ENCODE measurements at places on chromosomes 16 and 17.

GRCh38 chr16:87855852-87856715 is 13.2 kb downstream of the SLC7A5 start:
- DNase-seq = peak; percentile 81

DNA sequence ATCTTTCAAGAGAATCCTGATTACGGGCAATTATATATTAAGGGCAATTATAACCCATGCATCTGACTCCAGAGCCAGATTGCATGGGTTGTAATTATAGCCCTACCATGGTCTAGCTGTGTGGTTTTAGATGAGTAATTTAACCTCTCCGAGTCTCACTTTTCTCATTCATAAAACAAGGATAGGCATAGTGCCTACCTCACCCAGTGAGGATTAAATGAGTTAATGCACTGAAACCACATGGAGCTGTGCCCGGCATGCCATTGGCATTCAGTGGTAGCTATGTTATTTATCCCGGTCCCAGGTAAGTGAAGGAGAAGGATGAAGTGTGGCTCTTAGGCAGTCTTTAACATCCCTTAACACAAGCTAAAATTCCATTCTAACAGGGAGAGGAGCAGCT is 6.3 kb downstream of the SNX20 start:
- DNase-seq = no peak

GRCh38 chr17:50303596-50303995 is 29.3 kb downstream of the TMEM92 start:
- no peak for DNase-seq

DNA sequence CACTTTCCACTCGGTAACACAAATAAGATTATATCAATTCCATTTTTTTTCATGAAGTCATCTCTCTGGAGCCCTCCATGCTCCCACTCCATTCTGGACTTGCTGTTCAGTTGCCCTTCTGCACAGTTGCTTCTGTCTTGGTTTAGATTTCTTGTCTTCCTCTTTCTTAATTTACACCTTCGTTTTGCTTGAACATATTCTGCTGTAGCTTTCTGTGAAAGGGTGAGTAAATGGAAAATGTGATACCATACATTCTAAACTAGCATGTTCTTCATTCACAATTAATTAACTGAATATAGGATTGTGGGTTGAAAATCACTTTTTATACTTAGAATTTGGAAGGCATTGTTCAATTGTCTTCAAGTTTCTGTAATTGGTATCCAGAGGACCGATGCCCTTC is 69.6 kb downstream of the VMP1 start:
- no peak for DNase-seq

DNA sequence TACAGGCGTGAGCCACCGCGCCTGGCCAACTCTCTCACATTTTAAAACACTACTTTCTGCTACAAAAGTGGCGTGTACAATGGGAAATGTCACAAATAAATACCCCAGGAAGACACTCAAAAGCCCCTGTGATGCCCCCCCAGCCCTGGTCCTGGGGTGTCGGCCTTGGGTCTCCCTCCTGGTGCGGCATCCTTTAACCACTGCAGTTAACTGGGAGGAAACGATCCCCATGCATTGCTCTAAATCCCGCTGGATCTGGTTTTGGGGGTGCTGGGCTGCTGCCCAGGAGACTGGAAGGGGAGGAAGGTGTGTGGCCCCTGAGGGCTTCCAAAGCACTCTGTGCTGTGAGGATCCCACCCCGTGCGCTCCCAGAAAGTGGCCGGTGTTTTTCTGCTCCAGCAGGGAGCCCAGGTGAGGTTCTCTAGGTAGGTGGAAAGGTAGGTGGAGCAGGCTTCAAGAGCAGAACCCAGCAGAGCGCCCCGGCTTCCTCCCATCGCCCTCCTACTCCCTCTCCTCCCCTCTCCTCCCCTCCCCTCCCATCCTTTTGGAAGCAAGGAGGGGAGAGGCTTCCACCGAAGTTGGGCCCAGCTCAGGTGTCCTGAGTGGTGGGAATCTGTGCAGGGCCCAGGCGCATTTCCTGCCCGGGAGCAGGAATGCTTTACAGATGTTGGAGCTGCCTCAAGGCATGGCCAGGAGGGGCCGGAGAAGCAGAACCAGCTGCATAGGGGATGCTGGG is 363.3 kb downstream of the SEC14L1 start:
- DNase-seq = no peak

DNA sequence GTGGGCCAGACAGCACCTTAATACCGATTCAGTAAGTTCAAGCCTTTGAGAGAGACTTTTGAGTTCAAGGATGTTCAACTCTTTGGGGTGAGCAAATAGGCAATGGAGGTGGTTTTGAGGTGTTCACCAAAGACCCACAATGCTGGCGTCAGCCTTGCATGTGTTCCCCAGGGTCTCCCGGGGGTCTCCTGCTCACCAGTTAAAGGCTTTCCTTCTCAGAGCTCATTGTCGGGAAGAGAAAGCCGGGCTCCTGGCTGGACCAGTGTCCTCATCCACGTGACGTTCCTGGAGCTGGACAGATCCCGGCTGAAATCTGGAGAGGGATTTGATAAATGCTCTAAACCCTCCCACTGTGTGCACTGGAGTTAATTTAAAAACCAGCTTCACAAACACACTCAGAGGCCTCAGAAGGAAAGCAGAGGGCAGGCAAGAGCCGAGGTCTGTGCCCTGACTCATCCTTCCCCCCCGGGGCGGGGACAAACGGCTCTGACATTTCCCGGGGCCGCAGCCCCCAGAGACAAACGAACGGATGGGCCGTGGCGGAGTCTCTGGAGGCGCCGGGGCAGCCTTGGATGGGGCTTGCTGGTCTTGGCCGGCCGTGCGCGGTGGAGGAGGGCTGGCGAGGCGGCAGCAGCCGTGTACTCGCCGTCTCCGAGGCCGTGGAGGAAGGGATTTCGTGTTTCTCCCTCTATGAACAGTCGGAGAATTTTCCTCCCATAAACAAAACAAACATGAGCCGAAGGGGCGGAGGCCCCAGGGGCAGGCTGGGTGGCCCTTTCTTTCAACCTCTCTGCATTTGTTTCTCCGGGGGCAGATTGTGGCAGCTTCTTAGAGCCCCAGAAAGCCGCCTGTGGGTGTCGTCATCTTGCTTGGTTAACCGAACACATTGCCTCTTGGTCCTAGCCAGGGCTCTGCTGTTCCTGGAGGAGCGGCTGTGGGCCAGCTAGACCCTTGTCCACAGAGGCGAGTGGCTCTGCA is 94.2 kb downstream of the NTN1 start:
- peak; percentile 50 for DNase-seq

- peak; percentile 63 for DNase-seq
Measured at GRCh38 chr17:48472411-48473281, 42.6 kb upstream of the SKAP1 start.

GRCh38 chr17:42704490-42704836 is 22.1 kb downstream of the CNTNAP1 start:
- no peak for DNase-seq

GRCh38 chr17:1737531-1738291 is 5.0 kb upstream of the SERPINF2 start:
- no peak for DNase-seq

- DNase-seq = no peak
Measured at GRCh38 chr16:59690216-59690615, 956.1 kb upstream of the GOT2 start.

DNA sequence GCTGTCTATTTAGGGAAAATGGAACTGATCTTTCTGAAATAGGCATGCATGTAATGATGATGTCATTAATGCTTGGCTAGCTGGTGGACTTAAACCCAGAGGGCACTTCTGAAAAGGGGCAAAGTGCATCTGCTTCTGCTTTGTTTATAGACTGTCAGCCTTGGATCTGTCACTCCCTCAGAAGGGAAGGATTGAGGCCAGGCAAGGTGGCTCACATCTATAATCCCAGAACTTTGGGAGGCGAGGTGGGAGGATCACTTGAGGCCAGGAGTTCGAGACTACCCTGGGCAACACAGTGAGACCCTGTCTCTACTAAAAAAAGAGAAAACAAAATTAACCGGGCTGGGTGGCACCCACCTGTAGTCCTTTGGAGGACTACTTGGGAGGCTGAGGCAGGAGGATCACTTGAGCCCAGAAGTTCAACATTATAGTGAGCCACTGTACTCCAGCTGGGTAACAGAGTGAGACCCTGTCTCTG is 185.5 kb downstream of the WWOX start:
- no peak for DNase-seq

- DNase-seq = no peak
Measured at GRCh38 chr17:3981455-3981854, 17.2 kb upstream of the ATP2A3 start.

GRCh38 chr16:51154271-51155171 is 3.5 kb upstream of the SALL1 start:
- no peak for DNase-seq

GRCh38 chr17:36092230-36092629 is 2.3 kb upstream of the CCL3 start:
- no peak for DNase-seq

DNA sequence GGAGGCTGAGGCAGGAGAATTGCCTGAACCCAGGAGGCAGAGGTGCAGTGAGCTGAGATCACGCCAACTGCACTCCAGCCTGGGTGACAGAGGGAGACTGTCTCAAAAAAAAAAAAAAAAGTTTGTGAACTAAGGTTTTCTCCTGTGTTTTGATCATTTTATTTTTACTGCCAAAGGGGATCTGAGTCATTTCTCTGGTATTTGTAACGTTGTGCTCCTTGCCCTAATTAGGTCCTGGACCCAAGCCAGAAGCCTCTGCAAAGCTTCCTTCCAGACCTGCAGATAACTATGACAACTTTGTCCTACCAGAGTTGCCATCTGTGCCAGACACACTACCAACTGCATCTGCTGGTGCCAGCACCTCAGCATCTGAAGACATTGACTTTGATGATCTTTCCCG is 32.1 kb downstream of the IST1 start:
- peak; percentile 56 for DNase-seq

DNA sequence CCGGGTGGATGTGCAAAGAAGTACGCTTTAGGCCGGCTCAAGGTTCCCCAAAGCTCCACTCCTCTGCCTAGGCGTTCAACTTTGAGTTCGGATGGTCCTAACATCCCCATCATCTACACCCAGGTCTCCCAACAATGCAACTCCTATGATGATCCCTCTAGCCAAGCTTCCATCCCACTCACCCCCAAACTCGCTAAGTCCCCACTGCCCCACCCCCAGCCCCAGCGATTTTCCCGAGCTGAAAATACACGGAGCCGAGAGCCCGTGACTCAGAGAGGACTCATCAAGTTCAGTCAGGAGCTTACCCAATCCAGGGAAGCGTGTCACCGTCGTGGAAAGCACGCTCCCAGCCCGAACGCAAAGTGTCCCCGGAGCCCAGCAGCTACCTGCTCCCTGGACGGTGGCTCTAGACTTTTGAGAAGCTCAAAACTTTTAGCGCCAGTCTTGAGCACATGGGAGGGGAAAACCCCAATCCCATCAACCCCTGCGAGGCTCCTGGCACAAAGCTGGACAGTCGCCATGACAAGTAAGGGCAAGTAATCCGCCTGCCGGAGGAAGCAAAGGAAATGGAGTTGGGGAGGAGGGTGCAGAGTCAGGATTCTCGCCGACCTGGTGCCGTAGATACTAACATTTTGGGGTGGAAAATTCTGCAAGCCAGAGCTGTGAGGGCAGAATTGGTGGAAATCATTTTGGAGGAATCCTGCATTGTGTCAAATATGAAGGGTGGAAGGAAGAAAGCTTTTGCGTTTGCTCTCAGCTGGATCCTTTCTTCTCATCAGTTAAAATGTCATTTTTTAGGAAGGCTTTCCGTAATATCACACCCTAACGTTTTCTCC is at the start of gene TP53:
TP53 (minus strand) TSS at position 419 of the 836 bp plus-strand sequence. CDS start 10,896 bp downstream, outside the sequence.
- peak; percentile 90 for DNase-seq

DNA sequence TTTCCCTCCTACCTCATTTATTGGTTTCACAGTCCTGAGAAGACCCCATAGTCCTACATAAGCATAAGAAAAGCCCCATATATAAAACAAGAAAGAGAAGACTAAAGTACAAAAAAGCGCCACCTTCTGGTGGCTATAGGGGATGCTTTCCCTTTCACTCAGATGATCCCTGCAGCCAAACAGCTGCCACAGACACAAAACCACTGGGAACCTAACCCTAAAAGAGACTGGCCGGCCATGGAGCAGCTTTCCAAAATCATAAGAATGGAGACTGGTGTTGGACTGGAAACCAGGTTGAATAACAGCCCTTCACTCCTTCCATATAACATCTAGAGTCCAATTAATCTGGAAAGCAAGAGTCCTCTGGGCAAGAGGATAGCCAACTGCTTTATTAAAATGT is 11.4 kb downstream of the DYNC1LI2 start:
- no peak for DNase-seq

DNA sequence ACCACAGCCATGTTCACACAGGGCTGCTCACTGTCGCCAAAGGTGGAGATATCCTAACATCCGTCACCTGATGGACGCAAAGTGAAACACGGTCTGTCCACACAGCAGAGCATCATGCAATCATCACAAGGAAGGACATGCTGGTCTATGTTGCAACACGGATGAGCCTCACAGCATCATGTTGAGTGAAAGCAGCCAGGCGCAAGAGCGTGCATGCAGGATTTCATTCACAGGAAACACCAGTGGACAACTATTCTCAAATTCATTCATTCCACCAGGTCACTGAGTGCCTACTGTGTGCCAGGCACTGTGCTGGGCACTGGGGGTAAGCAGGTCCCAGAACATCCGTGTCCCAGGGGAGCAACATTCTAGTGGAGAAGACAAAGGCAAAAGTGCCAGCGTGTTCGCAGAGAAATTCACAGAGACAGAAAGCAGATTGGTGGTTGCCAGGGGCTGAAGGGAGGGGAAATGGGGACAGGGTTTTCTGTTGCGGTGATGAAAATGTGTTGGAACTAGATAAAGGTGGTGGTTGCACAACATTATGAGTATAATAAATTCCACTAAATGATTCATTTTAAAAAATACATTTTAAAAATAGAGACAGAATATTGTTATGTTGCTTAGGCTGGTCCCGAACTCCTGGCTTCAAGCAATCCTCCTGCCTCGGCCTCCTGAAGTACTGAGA is 22.7 kb upstream of the KCNJ12 start:
- no peak for DNase-seq

- no peak for DNase-seq
Measured at GRCh38 chr17:30225112-30225511, 10.4 kb downstream of the SLC6A4 start.

DNA sequence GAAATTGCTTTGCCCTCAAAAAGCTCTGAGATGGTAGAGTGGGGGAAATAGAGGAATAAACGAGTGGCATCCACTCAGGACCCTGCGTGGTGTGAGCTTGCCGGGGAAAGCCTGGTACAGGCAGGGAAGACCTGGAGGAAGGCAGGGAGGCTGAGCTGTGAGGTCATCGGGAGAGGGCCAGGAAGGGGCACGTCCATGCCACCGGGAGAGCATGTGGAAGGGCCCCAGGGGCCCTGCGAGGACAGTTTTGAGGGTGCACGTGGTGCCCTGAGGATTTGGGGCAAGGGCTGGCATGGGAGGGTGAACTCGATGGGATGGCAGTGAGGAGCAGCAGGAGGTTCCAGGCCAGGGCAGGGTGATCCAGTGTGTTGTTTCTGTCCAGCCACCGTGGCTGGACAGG is 56.3 kb upstream of the CBFA2T3 start:
- DNase-seq = no peak
